NCI-H2081 treated with DMSO at 0.1 percent for 48 hours (cell line): ENCODE measurements at places on chromosomes 5 and 9.
A peak's percentile ranks its signal among the peaks of the same experiment; 100 is the strongest.

DNA sequence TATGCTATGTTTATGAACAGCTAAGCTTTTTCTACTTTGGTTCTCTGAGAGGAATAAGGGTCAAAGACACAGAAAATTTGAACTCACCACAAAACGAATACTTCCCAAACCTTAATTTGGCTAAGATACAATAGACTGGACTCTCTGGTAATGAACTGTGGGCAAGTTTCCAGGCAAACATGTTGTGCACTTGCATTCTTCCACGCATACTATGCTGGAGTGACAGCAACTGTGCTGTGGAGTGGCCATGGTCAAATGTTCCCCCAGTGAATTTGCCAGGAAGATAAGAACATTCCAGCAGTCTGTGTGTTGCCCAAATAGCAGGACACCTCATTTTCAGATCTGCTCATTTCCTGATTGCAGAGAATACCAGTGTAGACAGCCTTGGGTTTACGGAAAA, 275.3 kb upstream of the IL12B start:
- no peak for DNase-seq

DNA sequence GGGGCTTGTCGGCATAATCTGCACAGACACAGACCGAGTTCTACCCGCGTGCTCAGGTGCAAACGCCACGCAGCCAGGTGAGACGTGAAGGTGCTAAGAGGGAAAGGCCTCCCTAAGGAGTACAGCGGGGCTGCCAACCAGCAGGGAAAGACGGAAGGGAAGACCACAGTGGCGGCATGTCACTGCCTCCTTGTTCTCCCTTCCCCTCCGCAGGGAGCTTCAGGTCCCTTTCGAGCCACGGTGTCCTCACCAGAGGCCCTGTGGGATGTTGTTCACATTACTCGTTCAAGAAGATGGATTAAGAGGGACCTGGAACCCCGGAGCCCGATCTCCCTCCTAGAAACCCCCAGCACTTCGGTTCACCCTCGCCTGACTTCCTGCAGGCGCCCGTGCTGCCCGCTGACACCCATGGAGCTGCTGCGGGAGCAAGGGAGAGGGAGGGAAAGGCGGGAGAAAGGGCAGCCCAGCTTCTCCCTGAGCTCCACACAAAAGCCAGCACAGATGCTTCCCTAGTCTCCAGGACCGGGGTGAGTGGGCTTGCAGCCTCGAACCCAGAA, 686 bp downstream of the BRD9 start:
- no peak for DNase-seq

GRCh38 chr5:112752335-112752734, 14.7 kb downstream of the APC start:
- DNase-seq: no peak

GRCh38 chr5:153445875-153446579, 44.4 kb upstream of the GRIA1 start:
- DNase-seq: peak; percentile 47
